ENCODE measurements at places on chromosomes 7 and 10. TPM values are rescaled to one million over a fixed set of nuclear protein-coding genes. Genes with fewer than 3 reads are reported as not detected.

Gene ATXN7L1
- polyA plus RNA-seq = 6.9 TPM

Gene TRIL
- 24.3 TPM for polyA plus RNA-seq

Gene ANK3
- 144 TPM for polyA plus RNA-seq

- no peak for DNase-seq
These were observed 58.0 kb downstream of the CHST15 start for GRCh38 chr10:124035306-124035927.

DNA sequence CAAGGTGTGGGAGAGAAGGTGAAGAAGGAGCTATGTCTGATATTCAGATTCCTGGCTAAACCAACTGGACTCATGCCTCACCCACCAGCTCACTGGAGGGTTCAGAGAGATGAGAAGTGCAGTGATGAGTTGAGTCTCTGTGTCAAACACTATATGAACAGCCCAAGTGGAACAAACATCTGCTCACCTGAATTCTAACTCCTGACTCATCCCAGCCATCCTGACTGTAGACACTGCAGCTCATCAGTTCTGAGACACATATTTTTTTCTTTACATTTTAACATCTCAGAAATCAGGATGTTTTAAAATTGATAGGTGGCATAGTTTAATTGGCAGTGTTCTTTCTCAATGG is 27.3 kb downstream of the GSDME start:
- DNase-seq = no peak

Gene NANOS1
- polyA plus RNA-seq = 6.7 TPM

GRCh38 chr7:99221866-99222265 is 14.0 kb upstream of the KPNA7 start:
- no peak for DNase-seq
